NCI-H69 (cell line): ENCODE measurements at places on chromosomes 1 and 21.

DNA sequence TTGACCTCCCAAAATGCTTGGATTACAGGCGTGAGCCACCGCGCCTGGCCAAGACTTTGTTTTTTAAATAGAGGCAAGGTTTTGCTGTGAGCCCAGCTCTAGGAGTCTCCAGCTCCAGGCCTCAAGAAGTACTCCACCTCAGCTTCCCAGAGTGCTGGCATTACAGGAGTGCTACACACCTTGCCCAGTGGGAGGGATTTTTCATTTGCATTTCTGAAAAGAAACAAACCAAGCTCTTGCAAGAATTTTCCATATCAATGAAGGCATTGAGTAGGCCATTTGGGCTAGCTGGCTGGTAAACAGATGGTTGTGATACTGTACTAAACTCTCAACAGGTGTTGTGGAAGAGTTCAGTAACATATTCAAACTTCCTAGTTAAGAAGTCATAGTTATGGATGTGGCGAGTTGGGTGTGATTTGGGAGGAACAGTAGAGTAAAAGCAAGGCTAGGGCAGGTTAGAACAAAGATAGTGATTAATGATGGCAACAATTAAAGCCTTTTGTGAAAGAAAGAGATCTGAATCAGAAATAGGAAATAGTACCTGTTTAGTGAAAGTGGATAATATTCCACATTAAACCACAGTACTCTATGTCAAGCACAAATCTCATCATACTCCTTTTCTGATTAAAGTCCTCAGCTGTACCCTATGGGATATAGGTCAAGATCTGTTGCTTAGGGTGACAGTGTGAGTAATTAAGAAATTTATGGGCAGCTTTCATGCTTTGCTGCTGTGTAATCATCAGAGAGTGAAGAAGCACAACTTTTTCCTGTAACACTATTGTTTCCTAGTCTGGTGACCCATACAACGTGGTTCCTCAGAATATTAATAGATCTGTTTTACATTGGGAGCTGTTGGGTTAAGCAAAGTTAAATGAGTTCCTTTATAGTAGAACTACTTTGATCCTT, 10.7 kb downstream of the AKIRIN1 start:
- no peak for DNase-seq

DNA sequence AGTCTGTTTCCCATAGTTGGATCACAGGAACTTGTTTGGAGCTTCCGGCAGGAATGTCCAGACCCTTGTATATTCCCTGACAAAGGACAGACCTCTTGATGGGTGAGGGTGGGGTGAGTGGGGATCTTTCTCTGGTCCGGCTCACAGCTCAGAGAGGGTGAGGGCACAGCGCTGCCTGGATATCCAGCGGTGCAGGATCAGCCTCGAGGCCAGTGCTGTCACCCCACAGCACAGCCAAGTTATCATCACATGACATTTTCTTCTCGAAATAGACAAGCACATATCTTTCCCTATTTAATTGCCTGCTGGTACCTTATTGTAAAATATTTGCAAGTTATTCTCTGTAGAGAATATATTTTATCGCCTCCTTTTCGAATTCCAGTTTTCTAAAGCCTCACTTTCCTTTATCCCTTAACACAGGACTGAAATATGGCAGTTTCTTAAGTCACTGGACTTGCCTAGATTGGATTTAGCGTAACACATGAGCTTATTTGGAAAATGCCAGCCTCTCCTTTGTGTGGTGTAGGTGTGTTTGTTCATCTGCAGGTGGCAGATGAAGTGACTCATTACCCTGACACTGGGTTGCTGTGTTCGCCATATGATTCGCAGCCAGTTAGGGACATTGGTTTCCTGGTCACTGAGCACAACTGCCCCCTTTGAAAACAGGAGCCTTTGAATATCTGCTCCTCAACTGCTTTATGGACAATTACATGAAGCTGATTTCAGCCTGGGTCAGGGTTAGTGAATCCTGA, 21.4 kb downstream of the CLIC6 start:
- DNase-seq = peak; percentile 99

DNA sequence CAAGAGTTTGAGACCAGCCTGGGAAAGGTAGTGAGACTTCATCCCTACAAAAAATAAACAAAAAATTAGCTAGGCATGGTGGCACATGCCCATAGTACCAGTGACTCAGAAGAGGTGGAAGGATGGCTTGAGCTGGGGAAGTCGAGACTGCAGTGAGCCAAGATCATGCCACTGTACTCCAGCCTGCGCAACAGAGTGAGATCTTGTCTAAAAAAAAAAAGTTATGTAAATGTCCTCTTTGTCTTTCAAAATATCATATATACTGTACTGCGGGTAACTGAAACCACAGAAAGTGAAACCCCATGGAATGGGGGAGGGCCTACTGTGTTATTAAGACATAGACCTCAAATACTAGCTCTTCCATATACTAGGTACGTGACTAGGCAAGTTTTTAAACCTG, 20.8 kb downstream of the ACADM start:
- DNase-seq = no peak

- peak; percentile 67 for DNase-seq
Measured at GRCh38 chr1:236021424-236022135, 43.3 kb downstream of the NID1 start.

DNA sequence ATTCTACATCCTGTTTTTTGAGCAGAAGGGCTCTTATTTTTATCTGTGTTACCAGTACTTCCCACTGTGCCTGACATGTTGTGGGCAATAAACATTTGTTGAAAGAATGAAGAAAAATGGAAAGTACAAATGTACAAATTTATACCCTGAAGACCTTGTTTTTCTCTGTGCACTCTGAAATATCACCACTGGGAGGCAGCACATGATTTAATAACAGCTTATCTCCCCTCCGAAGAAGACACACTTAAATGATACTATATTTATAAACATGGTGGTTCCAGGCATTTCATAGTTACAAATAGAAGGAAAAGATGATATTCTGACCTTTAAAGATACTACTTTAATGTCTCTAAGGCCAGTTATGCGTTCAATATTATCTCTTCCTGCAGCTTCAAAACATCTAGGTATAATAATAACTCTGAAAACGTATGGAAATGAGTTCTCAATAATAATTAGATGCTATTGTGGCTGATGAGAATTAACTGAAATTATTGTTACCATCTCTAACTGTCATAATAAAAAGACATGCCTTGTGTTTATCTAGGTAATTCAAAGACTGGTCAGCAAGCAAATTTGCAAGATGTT, 12.8 kb downstream of the DYNLT5 start:
- DNase-seq = peak; percentile 63

DNA sequence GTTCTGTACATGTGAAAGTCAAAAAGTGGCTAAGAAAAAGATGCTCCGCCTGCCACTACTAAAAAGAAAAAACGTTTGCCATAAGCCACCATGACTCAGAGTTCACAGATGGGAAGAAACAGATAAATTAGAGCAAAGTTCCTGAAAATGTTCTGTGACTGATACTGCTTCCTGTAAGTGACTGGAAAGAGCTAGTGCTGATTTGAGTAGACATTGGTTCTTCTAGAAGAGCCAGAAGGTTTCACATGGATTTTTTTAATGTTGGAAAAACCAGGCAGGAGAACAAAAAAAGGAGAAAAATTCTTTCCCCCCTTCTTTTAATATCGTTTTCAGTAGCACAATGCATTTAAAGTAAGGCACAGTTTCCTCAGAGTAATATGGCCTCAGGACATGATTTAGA, 221.4 kb downstream of the HLX start:
- DNase-seq = no peak

DNA sequence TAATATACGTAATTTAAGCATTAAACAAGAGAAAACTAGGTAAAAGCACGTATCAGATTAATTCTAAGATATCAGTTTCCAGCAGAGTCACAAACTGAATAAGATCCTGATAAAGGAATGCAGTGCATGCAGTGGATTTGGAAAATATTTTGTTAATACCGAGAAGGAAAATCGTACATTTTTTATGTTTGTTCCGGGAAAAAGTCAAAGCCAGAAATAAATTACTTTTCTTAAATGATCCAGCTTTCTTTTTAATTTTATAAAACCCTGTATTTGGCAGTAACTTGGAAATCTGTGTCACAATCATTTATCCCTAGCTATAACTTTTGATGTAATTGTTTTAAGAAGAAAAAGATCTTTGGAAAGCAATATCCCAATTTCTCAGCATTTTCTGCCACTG, 955 bp downstream of the PALMD start:
- no peak for DNase-seq

GRCh38 chr1:64490213-64490818, 20.4 kb downstream of the CACHD1 start:
- DNase-seq = peak; percentile 39

GRCh38 chr1:210819266-210819665, 314.7 kb downstream of the KCNH1 start:
- no peak for DNase-seq
